ENCODE measurements at places on chromosomes 6 and 20. TPM values are rescaled to one million over a fixed set of nuclear protein-coding genes. Genes with fewer than 3 reads are reported as not detected.

KCNG1 gene
- 109 TPM for total RNA-seq

MEI4 gene
- not detected for total RNA-seq

DNA sequence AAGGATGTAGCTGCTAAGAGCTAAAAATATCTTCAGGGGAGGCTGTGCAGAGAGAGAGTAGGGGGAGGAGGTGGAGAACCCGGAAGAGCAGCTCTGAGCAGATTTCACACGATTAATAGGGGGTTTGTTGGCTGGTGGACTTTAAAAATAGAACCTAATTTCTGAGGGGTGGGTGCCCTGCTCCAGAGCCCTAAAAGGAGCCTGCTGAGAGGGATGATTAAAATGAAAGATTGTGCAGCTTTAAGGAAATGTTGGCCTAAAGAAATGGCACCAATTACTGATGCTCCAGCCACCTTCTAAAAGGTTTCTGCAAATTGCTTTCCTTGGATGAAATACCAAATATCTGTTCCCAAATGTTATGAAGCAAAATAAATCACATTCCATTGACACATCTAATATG lies 202.8 kb upstream of the BTBD3 start:
- H3K27me3 ChIP-seq: no peaks in the 10 kb centered on the region
- H3K4me3 ChIP-seq: no peak overlapping the region
- no peak overlapping the region for H3K27ac ChIP-seq
- H3K4me1 ChIP-seq: no peaks in the 10 kb centered on the region

GRCh38 chr6:11653028-11653583 lies 115.6 kb downstream of the TMEM170B start:
- no peaks in the 10 kb centered on the region for H3K4me1 ChIP-seq
- no peak overlapping the region for H3K27ac ChIP-seq
- peak; percentile 21 for DNase-seq

- no peaks in the 10 kb centered on the region for H3K27me3 ChIP-seq
- no peaks in the 10 kb centered on the region for H3K36me3 ChIP-seq
- no peak overlapping the region for H3K27ac ChIP-seq
- DNase-seq: no peak
- H3K4me1 ChIP-seq: no peaks in the 10 kb centered on the region
- no peak overlapping the region for H3K4me3 ChIP-seq
Measured at GRCh38 chr6:79455446-79455845, 81.8 kb downstream of the LCA5 start.

GRCh38 chr6:22612236-22612635 lies 42.9 kb downstream of the HDGFL1 start:
- no peak overlapping the region for H3K4me3 ChIP-seq
- no peaks in the 10 kb centered on the region for H3K36me3 ChIP-seq
- H3K27ac ChIP-seq: peak overlapping the region; percentile 64
- H3K27me3 ChIP-seq: no peaks in the 10 kb centered on the region
- H3K4me1 ChIP-seq: peaks cover 3% of the 10 kb centered on the region

- peak overlapping the region; percentile 86 for H3K4me3 ChIP-seq
- H3K27me3 ChIP-seq: no peaks in the 10 kb centered on the region
- H3K27ac ChIP-seq: peak overlapping the region; percentile 76
- no peak for DNase-seq
- no peaks in the 10 kb centered on the region for H3K36me3 ChIP-seq
- H3K4me1 ChIP-seq: no peaks in the 10 kb centered on the region
Measured at GRCh38 chr6:37258405-37259105, 611 bp upstream of the TMEM217 start.

Measured in uterus (tissue), 4 donors.